Activated CD8-positive, alpha-beta memory T cell treated with anti-CD3 and anti-CD28 coated beads for 1 hour (primary cell): ENCODE measurements at places on chromosomes 2 and 18.

GRCh38 chr18:55307505-55307904 is 280.5 kb downstream of the TCF4 start:
- no peak for DNase-seq

- no peak for DNase-seq
Observed at GRCh38 chr2:128036748-128037607, 9.1 kb upstream of the SAP130 start.

DNA sequence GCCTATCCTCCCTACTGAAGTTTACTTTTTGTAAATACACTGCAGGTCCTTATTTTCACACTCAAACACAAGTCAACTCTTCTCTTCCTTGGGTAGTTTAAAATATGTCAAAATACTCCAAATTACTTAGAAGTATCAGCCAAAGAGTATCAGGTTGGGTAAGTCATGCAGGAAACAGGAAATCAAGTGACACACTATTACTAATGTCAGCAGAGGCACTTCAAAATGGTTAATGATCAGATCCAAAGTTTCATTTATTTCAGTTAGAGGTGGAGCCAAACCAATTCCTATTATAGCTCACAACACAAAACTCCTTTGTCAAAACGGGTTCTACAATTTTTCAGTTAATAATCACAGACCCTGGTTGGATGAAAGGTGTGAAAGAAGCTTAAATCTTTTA is 54.2 kb downstream of the DLGAP1 start:
- no peak for DNase-seq

- DNase-seq: no peak
Observed at GRCh38 chr2:66576561-66577320, 141.8 kb downstream of the MEIS1 start.

DNA sequence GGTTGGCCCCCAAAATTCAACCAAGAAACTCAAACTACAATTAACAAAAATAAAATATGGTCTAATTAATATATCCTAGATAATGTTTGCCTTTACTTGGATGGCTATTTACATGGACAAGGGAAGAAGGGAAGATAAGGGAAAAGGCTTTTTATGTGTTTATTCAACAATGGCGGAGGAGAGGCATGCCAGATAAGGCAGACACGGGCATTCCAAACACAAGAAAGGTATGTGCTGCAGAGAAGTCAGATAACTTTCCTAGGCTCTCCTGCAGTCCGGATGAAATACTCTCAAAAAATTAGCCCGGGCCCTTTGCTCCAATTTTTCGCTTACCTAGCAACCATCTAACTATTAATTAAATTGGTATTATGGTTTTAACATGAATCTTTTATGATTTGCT is 5.1 kb upstream of the TTR start:
- DNase-seq: no peak

DNA sequence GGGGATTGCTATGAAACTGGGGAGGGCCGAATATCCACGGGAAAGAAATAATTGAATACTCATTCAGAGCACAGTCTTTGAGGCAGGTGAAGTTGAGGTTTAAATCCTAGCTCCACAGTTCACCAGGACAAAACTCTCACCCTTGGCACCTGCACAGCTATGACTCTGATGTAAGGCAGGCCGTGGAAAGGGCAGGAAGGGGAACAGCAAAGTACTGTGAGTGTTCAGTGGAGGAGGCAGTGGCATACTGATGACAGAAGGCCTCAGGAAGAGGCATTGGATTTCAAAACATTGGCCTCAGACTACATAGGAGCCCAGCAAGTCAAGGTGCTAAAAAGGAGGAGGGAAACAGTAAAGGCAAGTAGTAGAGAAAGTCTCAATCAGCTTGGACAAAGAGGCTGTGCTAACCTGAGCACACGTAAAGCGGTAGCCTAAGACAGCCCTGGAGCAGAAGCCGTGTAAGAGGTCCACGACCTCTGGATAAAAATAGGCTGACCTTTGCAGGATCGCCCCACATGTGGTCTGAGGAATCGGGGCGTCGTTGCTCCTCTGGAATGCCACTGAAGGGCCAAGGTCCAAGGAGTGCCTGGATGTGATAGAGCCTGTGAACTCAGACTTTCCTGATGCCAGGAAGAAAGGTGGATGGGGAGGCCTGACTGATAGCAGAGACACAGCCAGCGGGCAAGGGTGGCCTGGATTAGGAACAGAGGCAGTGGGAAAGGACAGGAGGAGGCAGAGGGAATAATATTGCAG is 243.6 kb downstream of the PID1 start:
- DNase-seq: no peak

- DNase-seq: no peak
Observed at GRCh38 chr2:165369131-165369897, 100.2 kb upstream of the CSRNP3 start.

DNA sequence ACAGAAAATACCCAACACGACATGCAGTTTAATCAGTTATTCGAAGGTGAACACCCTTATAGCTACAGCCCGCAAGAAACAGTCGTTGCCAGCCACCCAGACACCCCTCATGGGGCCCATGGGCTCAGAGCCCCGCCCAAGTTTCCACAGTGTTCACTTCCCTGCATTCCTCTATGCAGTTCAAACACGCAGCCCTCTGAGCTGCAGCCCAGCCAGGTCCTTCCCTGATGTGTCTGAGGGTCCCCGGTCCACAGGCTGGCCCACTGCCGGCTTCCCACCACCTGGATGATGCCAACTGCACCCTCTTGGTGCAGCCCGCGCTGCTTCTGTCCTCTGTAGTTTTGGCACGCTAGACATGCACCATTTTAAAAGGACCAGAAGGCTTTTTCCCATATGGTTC is 87.4 kb downstream of the ZNF516 start:
- no peak for DNase-seq

DNA sequence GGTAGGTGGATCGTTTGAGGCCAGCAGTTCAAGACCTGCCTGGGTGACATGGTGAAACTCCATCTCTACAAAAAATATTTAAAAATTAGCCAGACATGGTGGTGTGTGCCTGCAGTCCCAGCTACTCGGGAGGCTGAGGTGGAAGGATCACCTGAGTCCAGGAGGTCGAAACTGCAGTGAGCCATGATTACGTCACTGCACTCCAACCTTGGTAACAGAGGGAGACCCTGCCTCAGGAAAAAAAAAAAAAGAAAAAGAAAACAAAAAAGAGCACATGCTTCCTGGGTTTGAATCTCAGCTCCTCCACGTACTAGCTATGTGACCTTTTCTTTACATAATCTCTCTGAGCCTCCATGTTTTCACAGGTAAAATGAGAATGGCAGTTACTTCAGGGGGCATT is 107.5 kb upstream of the STPG4 start:
- DNase-seq: no peak

GRCh38 chr2:23639406-23639982 is 254.5 kb downstream of the KLHL29 start:
- DNase-seq: no peak

DNA sequence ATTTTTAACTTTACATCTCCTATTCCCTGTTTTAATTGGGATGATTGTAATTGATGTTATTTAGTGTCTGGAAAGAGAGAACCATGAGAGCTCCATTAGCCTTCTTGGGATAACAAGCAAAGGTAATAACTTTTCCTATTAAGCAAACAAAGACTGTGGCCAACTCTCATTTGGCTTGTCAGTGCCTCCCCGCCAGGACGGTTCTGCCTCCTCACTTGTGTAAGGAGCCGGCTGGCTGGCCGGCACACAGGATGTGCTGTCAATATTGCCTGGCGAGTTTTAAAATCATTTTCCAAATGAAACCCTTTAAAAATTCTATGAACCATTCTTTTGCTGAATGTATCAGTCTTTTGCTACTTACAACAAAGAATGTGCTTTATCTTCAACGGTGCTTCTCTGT is 898.3 kb downstream of the CPS1 start:
- DNase-seq: no peak

GRCh38 chr18:75678627-75679026 is 251.1 kb upstream of the SMIM21 start:
- DNase-seq: no peak

DNA sequence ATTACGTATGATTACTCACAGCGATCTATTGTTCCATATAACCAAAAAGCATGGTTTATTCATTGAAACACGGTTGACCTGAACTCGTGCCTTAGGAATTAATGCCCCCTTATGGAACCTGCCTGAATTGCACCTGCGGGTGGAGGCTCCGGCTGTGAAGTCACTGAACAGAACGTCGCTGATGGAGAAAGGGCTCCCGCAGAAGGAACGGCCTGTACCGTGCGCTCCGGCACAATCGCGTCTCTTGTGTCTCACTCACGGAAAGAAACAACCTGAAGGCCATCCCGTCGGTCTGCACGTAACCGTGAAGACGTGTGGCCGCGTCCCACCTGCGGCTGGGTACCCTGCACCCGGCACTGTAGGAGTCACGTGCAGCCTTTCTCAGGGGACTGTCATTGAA is 133.1 kb downstream of the NFATC1 start:
- peak; percentile 54 for DNase-seq

DNA sequence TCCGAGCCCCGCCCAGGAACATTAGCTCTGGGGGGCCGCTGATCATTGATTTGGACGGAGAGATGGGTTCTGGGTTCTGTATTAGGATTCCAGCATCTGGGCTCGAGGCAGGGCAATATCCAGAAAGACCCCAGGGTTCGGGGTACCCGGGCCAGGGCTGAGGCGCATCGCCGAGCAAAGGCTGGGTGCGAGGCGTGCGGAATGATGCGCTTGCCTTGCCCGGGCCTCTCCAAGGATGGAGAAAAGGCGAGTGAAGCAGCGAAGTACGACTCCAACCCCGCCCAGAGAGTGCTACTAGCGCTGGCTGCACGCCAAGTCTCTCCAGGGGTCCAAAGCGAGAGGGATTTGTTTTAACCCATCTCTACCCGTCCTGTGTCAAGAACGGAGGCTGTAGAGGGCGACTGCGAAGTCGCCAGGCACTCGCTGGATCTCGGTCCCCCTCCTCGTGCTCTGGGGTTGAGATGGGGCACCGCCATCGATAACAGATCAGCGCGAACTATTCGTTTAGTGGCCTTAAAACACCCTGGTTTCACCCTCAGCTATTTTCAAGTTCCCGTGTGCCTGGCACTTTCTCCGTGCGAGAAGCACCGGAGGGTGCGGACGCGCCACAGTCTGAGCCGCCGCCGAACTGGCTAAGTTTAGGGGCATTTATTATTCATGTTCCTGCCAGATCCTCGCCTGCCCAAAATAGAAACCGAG is 1.9 kb downstream of the ADCYAP1 start:
- no peak for DNase-seq

GRCh38 chr2:159875083-159875482 is 77.1 kb upstream of the CD302 start:
- DNase-seq: no peak

DNA sequence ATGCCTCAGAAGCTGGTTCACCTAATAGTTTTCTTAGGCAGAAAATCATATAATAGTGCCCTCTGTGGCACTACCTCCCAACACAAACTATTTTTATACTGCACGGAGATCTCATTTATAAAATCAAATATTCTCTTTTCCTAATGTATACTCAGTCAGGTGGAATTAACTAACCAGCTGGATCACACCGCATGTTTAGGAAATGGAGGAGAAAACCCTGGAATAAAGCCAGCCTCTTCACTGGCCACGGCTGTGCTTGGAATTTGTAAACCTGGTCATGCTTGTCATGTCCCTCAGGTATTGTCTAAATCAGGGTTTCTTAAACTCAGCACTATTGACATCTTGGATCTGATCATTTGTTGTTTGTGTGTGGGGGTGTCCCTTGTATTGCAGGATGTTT is 85.6 kb downstream of the DOCK10 start:
- no peak for DNase-seq

DNA sequence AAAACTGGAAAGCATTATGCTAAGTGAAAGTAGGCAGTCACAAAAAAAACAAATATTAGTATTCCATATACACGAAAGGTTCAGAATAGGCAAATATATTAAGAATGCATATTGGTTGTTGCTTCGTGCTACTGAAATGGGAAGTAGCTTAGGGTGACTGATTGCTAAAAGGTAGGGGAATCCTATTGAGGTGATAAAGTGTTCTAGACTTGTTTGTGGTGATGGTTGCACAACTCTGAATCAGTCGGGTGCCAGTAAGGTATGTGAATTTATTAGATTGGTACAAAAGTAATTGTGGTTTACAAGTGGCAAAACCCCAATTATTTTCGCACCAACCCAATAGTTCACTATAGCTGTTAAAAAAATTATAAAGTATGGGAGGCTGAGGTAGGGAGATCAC is 20.7 kb downstream of the USP34 start:
- no peak for DNase-seq

DNA sequence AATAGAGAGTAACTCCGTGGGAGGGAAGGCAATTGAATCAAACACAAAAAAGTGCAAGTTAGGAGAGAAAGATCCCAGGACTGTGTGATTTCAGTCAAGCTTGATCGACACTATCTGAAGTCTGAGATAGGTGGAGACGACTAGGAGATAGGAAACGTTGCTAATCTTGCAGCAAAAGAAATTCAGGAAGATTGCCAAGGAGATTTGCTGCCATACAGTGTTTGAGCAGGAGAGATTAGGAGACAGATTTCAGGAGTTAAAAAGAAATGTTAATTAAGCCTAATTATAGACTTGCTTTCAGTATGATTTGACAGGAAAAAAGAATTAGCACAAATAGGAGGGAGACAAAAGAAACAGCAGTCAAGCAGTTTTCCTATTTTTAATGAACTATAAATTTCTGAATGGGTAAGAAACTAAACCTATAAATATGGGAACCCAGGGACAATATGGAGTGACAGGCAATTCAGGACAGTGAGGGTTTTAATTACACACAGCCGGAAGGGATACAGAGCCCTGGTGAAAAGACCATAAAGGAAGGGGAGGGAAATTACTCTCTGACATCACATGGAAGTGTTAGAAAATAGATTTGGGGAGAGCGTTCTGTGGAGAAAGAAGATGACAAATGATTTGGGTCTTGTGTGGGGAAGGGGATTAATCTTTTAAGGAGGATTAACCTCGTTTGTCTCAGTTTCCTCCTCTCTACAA is 72.6 kb downstream of the SUCLG1 start:
- DNase-seq: no peak

- DNase-seq: no peak
Observed at GRCh38 chr2:145380436-145381017, 860.6 kb upstream of the ZEB2 start.

DNA sequence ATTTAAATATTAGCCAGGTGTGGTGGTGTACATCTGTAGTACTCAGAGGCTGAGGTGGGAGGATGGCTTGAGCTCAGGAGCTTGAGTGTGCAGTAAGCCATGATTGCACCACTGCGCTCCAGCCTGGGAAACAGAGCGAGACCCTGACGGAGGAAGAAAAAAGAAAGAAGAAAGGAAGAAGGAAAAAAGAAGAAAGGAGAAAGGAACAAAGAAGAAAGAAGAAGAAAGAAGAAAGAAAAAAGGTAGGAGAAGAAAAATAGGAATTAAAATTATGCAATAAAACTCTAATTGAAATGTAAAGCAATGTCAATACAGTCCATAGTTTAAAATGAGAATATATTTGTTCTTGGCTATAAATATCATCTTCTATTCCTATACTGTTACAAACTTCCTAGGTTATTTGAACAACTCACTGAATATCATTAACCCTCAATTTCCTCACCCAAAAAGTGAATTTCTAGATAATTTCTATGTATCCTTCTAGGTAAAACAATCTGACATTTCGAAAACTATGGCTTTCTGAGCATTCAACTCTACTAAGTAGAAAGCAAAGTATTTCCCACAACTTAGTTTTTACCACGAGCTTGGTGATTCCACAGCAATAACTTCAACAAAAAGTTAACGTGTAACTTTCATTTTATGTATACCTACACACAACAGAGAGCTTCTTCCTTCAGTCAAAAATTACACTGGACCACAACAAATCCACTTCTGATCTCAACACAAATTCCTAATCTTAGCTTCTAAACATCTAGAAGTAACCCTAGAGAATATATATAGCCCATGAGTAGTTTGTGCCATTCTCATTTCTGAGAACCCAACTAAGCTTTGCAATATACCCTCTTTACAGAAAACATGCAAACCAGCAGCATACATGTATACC is 19.7 kb downstream of the LPIN2 start:
- DNase-seq: no peak
